ENCODE measurements at places on chromosomes 3 and 15. TPM values are rescaled to one million over a fixed set of nuclear protein-coding genes. Genes with fewer than 3 reads are reported as not detected.

Gene ADAMTS7
- total RNA-seq: 0.27 TPM

Gene CCK
- not detected for total RNA-seq

DNA sequence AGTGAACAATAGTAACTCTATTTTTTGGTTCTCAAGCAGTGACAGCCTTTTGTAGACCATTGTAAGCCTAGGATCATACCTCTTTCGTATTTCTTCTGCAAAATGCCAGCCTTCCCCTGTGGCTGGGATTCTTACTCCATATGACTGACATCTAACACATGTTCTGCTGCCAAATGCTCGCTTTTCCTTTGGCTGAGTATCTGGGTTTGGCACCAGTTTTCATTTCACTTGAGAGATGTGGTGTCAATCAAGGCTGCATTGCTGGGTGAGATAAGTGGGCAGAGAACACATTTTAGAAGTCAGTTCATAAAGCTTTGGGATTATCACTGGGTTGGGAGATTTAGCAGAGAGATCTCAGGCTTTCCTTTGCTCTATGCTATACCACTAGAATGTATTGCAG, 514.7 kb upstream of the SGO1 start:
- no peak for DNase-seq

Gene RAB6B
- total RNA-seq: 0.27 TPM

- no peak for DNase-seq
Measured at GRCh38 chr3:132211896-132212295, 105.3 kb upstream of the ACP3 start.

- DNase-seq: no peak
Measured at GRCh38 chr3:14243782-14244181, 65.2 kb downstream of the LSM3 start.

DNA sequence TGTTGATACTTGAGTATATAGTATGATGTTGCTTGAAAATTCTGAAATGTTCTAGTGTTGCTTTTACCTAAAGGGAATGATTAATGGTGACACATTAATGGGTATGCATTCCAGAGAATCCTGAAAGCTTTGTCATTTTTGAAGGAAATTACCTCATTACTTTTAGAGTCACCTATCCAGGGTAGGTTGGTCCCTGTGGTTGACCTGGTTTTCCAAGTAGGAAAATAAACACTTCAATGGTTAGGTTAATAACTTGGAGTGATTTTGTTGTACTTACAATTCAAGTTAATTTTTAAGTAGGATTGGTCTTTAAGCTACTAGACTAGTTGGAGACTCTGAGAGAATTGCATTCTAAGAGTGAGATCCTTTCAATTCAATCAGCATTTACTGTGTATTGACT, 31.0 kb downstream of the MITF start:
- no peak for DNase-seq

Gene ST3GAL6
- total RNA-seq: 2.7 TPM

- DNase-seq: no peak
Measured at GRCh38 chr15:43446344-43446743, 46.6 kb downstream of the TP53BP1 start.

- DNase-seq: no peak
Measured at GRCh38 chr3:129575233-129575996, 31.1 kb downstream of the PLXND1 start.

GRCh38 chr3:172293093-172293492, 155.2 kb downstream of the GHSR start:
- no peak for DNase-seq

GRCh38 chr15:98858610-98859023, 149.0 kb downstream of the PGPEP1L start:
- peak; percentile 60 for DNase-seq

DNA sequence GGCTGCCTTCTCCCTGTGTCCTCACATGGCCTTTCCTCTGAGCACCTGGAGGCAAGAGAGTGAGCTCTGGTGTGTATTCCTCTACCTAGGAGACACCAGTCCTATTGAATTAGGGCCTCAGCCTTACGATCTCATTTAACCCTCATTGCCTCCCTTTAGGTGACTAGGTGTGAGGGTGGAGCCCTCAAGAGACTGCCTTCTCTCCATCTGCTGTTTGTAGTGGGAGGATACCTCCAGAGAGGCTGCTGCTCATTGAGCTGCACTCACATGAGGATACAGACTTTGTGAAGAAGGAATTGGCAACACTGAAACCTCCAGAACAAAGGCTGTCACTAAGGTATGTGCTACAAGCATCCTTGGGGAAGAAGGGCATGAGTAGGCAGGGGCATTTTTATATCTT, at the start of gene CCR8:
Gene CCR8, plus strand, starts transcription at position 217 of the 400 bp plus-strand sequence. CDS start 2,623 bp downstream, outside the sequence.
- DNase-seq: no peak

Gene ITIH3
- not detected for total RNA-seq

Measured in hematopoietic multipotent progenitor cell (in vitro differentiated cells).